RPMI7951 (cell line): ENCODE measurements at places on chromosomes 5 and 9. TPM values are rescaled to one million over a fixed set of nuclear protein-coding genes. Genes with fewer than 3 reads are reported as not detected.

DND1 gene
- total RNA-seq = 0.10 and 0.12 TPM in 2 replicates

ECSCR gene
- 0.29 and 0.60 TPM in 2 replicates for total RNA-seq

ARID3C gene
- total RNA-seq = not detected in 2 replicates

GGTA1 gene
- total RNA-seq = not detected in 2 replicates

GFPT2 gene
- total RNA-seq = 13.9 and 15.8 TPM in 2 replicates

DMXL1 gene
- 12.5 and 21.5 TPM in 2 replicates for total RNA-seq

PCDHA4 gene
- total RNA-seq = under 0.01 and 0.12 TPM in 2 replicates

PANK3 gene
- total RNA-seq = 24.3 and 27.2 TPM in 2 replicates

DNA sequence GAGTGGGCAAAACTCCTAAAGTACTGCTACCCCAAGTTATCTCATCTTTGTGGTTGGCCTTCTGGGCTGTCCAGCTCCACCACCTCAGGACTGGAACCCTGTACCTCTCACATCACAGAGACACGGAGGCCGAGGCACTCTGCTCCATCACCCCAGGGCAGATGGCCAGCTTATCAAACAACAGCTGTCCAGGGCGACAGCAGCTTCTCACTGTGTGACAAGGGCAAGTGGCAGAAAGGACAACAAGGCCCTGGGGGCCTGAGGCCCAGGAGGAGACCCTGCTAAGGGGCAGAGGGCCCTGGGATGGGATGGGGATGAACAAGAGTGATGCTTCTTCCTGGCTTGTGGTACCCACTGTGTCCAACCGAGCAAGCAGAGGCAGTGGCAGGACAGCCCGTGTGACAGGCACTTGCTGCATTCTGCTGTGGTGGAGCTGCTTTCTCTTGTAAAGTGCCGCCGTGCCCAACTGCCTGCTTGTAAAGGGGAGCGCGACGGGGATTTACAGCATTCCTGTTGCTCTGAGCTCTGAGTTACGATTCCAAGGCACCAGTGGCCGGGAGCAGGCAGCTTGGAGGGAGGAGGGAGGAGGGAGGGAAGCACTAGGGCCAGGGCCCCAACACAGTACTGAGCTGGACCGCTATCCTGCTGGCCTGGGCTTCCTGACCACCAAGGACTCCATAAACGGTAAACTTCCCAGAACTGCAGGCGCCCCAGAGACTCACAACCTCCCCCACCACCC, 71.2 kb downstream of the SHB start:
- DNase-seq = no peak

DNA sequence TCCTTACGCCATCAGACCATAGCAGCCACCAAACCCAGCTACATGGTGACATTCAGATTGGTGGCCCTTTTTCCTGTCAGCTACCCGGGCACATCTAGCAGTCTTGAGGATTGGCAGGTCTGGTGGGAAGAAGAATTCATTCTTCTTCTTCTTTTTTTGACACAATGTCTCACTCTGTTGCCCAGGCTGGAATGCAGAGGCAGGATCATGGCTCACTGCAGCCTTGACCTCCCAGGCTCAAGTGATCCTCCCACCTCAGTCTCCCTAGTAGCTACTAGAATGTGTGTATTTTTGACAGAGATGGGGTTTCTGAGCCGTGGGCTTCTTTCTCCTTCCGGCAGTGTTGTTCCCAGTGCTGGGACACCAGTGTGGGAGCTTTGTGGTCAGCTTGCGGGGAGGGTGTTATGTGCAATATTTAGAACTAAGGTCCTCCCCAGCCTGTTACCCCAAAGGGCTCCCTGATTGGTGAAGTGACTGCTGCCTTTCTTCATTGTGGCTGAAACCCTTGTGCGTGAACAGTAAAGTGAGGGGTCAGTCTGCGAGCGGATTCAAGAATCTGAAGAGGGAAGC, 3.4 kb downstream of the NTMT1 start:
- DNase-seq = no peak

DNA sequence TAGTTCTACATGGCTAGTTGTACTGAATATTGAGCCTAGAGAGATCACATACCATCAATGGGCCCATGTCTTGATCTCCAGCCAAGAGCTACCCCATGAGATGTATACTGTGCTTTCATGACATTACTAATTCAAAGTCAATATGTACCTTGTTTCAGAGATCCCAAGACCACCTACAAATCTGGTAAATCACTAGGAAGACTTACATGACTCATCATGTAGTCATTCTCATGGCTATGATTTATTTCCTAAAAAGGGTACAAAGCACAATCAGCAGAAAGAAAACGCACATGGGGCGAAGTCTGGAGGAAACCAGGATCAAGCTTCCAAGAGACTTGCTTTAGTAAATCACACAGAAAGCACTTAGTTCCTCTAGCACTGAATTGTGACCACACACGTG, 103.0 kb downstream of the PCSK5 start:
- DNase-seq = peak; percentile 68

- no peak for DNase-seq
Observed at GRCh38 chr9:7164440-7165330, 406.9 kb downstream of the KDM4C start.

DNA sequence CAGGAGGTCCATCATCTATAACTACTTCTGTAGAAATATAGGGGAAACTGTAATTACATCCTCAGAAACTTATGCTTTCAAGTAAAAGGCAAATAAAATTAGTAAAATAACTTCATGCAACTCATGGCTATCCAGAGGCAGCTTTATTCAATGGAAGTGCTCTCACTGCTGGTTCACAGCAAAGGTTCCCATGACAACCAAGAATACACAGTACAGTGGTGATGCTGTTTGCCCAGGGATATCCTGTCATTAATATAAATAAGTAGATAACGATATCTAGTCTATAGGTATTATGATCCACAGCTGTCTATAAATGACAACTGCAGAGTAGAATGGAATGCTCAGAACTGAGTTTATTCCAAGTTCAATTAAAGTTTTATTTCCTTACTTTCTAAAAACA, 390.3 kb downstream of the PDE4D start:
- DNase-seq = no peak

GRCh38 chr9:70092190-70092589, 48.5 kb downstream of the MAMDC2 start:
- no peak for DNase-seq

GRCh38 chr9:101254733-101255433, 129.9 kb downstream of the BAAT start:
- no peak for DNase-seq

GRCh38 chr5:219991-220390, 1.9 kb downstream of the SDHA start:
- peak; percentile 24 for DNase-seq

DNA sequence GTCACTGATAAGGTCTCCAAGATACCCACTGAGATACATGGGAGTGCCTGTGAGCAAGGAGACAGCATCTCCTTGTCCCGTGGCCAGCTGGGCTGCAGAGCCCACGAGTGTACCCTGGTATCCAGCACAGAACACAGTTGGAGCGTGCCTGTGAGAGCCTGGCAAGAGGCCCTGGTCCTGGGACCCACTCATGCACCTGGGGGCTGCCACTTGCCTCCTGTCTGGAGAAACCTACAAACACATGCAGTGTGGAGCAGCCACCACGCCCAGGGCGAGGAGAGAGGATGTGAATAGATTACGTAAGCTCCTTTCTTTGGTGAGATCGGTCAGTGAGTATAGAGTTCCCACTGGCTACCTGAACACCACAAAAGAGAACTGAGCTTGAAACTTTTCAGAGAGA, 88.3 kb downstream of the CTNND2 start:
- DNase-seq = no peak

GRCh38 chr5:173823721-173824567, 64.2 kb upstream of the CPEB4 start:
- peak; percentile 76 for DNase-seq

GRCh38 chr5:60436518-60436917, 263.4 kb downstream of the DEPDC1B start:
- DNase-seq = no peak

DNA sequence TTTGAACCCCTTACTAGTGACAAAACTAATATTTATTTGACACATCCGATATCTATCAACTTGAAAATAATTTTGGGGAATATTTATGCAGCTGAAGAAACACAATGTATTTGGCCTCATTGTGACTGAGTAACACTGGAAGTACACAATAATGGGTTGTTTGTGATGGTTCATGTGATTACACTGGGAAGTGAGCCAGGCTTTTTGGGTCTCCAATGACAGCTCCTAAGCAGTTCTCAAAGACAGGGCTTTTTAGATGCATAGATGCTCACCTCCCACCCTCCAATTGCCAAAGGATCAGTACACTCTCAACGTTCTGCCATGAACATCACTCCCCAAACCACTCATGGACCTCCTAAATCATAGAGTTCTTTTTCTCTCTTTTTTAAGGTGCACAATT, 170.0 kb downstream of the SLC24A2 start:
- DNase-seq = no peak

DNA sequence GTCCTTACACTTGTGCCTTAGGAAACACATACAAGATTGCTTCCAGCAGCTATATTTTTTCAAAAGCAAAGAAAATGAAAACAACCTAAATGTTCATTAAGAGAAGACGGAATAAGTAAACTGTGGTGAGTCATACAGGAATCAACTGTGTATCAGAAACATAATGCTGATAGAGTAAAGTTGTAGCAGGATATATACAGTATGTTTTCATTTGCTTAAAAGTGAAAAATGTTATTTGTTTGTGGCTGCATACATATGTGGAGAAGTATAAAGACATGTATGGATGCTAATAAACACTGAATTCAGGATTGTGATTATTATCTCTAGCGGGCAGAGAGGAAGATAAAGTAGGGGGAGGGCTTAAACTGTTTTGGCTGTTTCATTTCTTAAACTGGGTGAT, 8.3 kb downstream of the DCTN4 start:
- no peak for DNase-seq

DNA sequence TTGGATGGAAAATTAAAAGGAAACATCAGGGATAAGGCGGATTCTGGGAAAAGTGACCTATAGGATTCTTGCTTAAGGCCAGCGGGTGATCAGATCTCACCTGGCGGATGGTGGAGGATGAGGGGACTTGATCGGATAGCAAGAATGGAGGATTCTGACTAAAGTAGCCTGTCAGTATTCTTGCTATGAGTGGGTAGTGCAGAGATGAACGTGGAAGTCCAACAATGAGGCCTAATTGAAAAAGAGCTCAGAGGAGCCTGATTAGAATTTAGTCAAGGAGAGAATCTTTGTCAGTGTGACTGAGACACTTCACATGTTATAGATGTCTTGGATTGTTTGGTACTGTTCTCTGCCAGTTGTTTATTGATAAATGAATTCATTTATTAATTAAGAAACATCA, 24.9 kb downstream of the CAST start:
- DNase-seq = no peak

DNA sequence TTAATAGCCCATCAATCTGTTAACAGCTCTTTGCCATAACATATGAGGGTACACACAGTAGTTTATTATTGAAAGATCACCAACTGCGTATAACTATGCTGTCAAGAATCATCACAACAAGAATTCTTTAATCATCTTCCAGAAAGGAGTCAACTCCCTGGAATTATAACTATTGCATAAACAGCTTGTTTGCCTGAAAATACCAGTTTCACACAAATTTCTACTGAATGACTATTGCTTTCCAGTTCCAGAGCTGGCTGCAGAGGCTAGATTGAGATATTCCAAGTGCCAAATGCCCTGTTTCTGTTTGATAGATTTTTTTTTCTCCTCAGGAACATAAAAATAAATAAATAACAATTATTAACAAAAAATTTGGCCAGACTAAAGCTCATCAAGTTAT, 444.7 kb downstream of the TLE1 start:
- no peak for DNase-seq

DNA sequence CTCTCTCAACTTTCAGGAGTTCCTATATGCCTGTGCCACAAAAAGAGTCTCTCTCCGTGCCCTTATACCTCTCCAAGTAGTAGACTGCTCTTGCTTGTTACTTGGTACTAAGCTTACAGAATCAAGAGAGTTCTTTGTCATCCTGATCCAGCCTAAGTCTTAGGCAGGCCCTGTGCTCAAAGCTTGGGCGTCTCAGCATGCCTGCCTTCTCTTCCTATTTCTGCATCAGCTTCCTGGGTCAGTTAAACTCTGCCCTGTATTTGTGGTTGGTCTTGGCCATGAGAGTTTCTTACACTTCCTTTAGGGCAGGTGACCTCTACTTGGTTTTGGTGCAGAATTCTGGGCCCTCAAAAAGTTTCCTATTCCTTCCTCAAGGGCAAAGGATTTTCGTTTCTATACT, 33.0 kb upstream of the UGCG start:
- DNase-seq = no peak

- DNase-seq = no peak
Observed at GRCh38 chr9:29214154-29214689, 1640.9 kb upstream of the C9orf72 start.
